ENCODE measurements at places on chromosomes 1 and 21.

DNA sequence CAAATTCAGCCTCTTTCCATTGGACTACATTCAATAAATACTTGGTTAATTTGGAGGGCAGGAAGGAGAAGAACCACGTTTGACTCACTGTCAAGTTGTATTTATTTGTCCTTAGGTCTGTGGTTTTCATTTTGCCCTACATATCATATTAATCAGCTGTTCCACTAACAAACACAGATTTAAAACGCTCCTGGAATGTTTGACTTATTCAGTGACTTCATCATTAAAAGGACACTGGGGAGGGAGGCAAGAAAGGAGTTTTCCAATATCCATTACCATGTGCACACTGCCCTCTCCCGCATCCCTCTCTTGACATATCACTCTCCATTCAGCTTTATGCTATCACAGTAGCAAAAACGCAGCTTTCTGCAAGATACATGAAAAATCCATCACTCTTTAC lies 98.2 kb upstream of the C1orf87 start:
- DNase-seq, result no peak

DNA sequence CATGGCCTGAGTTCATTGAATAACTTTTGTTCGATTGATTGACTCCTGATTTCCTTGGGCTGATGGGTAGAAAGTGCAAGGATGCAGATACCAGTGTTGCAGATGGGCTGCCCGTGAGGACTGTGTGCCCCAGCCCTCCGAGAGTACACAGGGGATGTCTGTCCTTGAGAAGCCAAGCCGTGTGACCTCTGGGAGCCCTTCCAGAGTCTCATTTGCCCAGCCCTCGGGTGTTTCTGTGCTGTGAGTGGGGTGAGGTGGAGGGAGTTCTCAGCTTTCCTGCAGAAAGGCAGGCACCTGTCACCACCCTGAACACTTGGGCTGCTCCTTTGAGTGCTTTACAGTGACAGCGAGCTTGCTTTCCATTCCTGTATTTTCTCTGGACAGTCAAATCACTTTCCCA lies 96.4 kb upstream of the CACNA1E start:
- no peak for DNase-seq

- no peak for DNase-seq
Observed at GRCh38 chr1:87004857-87005256, 90.4 kb downstream of the HS2ST1 start.

DNA sequence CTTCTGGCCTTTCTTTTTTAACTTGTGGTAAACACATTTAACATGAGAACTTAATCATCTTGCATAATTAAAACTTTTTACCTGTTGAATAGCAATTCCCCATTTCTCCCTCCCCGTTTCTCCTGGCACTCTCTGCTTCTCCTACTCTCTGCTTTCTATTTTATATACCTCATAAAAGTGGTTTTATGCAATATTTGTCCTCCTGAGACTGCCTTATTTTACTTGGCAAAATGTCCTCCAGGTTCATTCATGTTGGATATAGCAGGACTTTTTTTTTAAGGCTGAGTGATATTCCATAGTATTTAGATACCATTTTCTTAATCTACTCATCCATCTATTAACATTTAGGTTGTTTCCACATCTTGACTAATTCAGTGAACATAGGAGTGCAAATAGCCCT lies 35.0 kb downstream of the BTG3 start:
- DNase-seq, result no peak

- no peak for DNase-seq
Observed at GRCh38 chr21:28867401-28867800, 125.3 kb downstream of the LTN1 start.

GRCh38 chr1:91884459-91885212 lies 1.3 kb downstream of the TGFBR3 start:
- DNase-seq, result peak; percentile 65

DNA sequence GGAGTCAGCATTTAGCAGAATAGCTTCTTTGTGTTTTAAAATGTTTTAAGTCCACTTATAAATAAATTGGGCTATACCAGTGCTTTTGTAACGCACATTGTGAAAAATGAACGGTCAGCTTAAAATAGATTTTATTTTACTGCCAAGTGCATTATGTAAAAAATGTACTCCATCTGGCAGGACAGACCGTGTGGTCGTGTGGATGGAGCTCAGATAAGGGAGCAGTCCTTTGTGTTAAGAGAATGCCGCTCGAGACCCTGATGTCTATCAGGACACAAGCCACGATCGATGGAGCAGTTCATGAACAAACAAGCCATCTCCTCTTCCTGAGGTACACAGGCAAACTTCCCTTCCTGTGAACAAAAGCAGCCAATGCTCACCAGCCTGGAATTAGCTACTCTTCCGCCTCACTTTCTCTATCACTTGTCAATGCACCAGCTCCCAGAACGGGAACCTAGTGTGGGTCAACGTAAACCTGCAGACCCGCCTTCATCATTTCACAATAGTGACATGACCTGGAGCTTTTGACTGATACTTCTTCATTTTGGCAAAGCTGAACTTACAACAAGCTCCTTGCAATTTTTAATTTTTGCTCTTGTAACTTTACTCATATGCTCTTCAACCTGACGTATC lies 243.5 kb downstream of the TGFB2 start:
- DNase-seq, result no peak

DNA sequence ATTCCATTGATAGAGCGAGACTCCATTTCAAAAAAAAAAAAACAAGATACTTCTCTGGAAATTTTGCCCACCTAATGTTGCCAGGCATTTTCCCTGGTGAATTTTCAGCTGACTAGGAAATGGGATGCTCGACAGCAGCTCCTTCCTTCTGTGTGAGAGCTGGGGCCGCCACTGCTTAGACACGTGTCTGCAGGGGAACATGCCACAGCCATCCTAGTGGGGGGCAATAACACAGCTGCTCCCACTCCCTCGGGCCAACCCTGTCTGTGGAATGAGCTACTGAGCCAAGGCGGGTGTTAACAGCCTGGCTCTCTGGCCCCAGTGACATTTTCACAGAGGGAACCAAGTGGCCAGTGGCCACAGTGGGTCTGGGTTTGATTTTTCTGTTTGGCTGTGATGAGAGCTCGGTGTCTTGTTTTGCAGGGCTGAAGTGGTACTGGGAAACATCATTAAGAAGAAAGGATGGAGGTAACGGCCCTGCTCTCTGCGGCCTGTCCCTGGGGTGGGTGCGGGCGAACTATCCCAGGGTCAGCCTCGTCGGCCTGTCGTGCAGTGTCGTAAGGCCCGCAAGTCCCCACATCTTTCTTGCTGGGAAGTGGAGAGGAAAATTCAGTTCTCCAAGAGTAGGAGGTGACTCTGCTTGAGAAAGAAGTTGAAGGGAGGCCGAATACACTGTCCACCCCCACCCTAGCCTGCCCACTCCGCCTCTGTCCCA lies 39.2 kb downstream of the KCNAB2 start:
- DNase-seq, result no peak

DNA sequence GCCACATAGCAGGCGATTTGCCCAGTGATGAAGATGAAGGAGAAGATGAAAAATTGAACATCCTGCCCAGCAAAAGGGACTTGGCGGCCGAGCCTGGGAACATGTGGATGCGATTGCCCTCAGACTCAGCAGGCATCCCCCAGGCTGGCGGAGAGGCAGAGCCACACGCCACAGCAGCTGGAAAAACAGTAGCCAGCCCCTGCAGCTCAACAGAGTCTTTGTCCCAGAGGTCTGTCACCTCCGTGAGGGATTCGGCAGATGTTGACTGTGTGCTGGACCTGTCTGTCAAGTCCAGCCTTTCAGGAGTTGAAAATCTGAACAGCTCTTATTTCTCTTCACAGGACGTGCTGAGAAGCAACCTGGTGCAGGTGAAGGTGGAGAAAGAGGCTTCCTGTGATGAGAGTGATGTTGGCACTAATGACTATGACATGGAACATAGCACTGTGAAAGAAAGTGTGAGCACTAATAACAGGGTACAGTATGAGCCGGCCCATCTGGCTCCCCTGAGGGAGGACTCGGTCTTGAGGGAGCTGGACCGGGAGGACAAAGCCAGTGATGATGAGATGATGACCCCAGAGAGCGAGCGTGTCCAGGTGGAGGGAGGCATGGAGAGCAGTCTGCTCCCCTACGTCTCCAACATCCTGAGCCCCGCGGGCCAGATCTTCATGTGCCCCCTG lies 3.3 kb downstream of the ZBTB18 start:
- DNase-seq, result no peak

GRCh38 chr1:3636531-3636930 lies 11.7 kb downstream of the TPRG1L start:
- DNase-seq, result no peak

DNA sequence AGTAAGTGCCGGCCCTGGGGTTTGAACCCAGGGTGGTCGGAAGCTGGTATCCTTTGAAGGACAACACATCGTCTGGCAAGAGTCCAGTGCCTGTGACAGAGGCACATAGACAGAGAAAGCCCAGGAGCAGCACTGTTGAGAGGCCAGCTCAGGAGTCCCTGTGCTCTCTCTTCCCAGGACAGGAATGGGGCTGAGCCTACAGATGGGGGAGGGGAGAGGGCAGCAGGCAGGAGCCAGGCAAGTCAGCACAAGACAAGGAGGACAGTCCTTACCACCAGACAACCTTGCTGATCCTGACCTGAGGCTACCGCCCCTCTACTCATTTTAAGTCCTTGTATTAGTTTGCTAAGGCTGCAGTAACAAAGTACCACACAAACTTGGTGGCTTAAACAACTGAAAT lies 27.7 kb upstream of the SYT6 start:
- no peak for DNase-seq

- no peak for DNase-seq
Observed at GRCh38 chr1:52917581-52917980, 4.0 kb downstream of the ECHDC2 start.

DNA sequence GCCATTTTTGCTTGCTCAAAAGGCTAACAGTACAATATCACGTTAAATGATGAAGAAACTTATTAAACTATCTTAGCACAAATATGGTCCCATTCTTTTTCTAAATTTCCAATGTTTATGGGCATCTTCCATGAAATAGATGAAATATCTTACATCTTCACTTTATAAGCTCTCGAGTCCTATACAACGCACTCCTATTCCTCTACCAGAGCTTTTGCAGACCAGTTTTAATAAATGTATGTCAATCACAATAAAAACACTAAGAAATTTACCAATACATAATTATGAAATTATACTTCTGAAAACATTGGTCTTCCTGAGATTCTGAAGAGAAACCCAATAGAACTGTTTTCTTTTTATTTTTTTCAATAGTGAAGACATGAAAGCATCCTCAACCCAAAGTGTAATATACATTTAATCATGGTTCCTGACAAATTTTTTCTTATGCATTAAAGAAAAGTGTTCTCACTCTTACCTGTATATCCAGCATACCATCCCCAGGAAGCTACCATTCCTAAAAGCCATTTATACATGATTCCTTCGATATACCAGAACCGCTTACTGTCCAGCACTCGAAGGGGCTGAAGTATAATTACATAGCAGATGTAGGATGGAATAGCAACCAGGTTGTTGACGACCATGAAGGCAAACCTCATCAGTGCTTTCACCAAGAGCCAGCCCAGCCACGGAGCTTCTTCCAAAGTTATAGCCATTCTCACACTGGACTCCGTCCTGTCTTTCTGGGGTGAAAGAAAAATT lies 1.8 kb downstream of the LPGAT1 start:
- no peak for DNase-seq

DNA sequence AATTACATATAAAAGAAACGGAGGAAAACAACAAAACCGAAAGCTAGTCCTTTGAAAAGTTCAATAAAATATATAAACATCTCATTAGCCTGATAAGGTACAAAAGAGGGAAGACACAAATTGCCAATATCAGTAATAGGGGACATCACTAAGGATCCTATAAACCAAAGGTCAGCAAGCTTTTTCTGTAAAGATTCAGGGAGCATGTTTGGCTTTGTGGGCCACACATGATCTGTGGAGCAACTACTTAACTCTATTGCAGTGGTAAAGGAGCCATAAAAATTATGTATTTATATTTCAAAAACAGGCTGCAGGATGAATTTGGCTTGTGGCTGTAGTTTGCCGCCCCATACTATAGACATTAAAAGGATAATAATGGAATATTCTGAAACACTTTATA lies 5.5 kb upstream of the NSUN4 start:
- no peak for DNase-seq

DNA sequence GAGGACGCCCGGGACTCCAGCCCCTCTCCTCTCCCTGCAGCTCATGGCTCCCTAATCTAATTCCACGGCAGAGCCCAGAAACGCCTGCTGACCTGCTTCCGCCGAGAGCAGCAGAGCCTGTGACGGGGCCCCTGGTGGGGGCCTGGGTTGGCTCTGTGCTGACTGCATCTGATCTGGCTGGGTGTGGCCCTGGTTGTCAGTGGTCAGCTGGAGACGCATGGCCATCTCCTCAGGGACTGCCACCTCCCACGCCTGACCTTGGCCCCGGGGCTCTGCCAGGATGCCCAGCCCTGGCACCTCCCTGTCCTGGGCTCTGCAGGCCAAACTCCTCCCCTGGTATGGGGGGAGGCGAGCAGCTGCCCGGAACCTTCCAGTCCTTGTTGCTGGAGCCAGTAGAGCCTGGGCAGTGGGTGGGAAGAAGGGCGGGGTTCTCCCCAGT lies 1.1 kb upstream of the PLCH2 start:
- no peak for DNase-seq

DNA sequence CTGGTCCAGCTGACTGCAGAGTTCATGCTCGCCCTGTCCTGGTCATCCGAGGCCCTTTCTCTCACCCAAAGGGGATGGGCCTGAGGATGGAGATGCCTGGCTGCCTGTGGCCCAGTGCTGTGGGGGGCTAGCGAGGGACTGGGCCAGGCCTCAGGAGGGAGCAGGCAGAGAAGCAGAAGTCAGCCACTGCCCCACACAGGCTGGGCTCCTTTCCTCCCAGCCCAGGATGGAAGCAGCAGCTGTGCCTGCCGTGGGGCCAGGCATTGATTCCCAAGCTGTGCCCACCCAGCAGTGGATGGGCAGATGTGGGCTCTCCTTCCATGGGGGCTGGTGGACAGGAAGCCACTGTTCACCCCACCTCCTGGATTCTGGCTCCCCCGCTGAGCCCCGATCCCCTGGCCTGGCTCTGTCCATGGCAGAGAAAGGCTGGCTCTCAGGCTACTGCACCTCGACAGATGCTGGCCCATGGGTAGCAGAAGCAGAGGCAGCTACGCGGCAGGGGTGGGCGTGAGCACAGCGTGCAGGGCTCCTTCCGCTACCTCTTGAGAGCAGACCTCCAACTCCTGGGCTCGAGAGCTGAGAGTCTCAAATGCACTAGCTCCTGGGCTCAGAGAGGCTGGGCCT lies 24.6 kb downstream of the RUNX3 start:
- peak; percentile 14 for DNase-seq

DNA sequence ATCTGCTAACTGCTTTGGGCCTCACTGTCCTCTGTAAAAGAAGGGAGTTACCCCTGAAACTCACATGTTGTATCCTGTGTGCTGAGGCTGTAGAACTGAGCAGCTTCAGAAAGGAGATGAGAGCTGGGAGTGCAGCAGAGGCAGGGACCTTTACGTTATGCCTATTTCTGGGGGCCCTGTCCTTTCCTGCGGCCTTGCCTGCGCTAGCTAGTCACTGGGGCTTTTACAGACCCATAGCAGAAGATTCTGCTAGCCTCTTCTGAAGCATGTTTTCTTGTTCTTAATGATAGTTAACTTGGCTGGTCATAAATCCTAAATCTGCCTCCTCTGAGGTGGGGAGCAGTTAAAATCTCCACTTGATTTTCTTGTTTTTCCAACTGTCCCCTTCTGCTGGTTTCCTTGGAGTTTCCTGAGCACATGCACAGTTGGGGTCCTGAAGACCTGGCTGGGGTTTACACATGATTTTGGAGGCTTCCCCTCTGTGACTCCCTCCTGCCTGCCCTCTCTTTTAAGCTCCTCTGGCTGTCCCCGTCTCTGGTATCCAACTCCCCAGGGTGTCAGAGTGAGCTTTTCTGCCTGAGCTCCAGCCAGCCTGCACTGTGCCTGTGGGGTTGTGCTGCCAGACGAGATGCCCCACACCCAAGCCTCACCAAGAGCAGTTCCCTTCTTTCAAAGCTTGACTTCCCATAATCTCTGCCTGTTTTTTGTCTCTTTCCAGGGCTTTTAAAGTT lies 76.6 kb downstream of the NOS1AP start:
- no peak for DNase-seq

- DNase-seq, result no peak
Observed at GRCh38 chr1:207139616-207140015, 35.6 kb downstream of the C4BPA start.
